ENCODE measurements at places on chromosomes 7 and 10. TPM values are rescaled to one million over a fixed set of nuclear protein-coding genes. Genes with fewer than 3 reads are reported as not detected.

Gene NME8
- not detected for polyA plus RNA-seq

GRCh38 chr7:83925860-83926259, 268.7 kb downstream of the SEMA3A start:
- no peak for DNase-seq

Gene TMEM229A
- 0.08 TPM for polyA plus RNA-seq

GRCh38 chr10:84308021-84308420, 20.4 kb upstream of the CCSER2 start:
- no peak for DNase-seq

DNA sequence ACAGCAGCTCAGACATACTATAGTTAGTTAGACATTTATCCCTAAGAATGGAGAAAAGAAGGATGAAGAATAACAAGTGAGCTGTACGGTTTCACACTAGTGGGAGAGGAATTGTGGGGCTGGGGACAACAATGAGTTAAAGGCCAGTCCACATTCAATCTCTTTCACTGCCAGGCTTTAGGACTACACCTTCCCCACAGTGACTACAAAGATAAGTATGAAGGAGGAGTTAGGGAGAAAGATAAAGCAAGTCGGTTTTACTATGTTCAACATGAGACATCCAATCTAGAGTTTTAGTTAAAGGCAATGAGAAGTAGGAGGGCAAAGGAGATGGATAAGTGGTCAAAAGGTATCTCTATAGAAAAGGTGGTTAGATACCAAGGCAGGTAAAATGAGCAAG, 16.3 kb downstream of the ARHGAP12 start:
- DNase-seq = no peak

- DNase-seq = no peak
These were observed 32.0 kb downstream of the AMZ1 start for GRCh38 chr7:2720024-2720423.
